Left ventricle myocardium inferior (tissue), 1 donor: ENCODE measurements at places on chromosomes 1 and 21. TPM values are rescaled to one million over a fixed set of nuclear protein-coding genes. Genes with fewer than 3 reads are reported as not detected.
A peak's percentile ranks its signal among the peaks of the same experiment; 100 is the strongest.

DNA sequence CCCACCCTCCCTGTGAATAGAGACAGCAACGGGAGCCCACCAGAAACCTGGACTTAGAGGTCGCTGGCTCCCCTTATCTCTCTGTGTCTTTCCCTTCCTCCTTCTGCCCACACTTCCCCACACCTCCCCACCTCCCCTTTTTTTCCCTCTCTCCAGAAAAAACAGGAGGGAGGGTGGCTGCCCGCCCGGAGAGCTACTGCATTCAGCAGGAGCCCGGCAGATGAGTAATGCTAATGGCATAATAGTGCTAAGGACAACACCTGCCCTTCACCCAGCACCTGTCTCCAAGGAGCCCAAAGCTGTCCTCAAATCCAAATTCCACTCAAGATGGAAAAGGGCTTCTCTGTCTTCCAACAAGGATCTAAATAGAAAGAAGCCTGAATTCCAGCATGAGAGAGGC lies 11.4 kb upstream of the PRELP start:
- H3K4me3 ChIP-seq = no peak overlapping the region
- no peak for DNase-seq
- H3K27me3 ChIP-seq = no peaks in the 10 kb centered on the region
- H3K36me3 ChIP-seq = no peaks in the 10 kb centered on the region
- peak overlapping the region; percentile 70 for H3K27ac ChIP-seq

GRCh38 chr21:14074177-14074576 lies 136.6 kb downstream of the LIPI start:
- no peak overlapping the region for H3K4me3 ChIP-seq
- H3K27ac ChIP-seq = no peak overlapping the region
- no peaks in the 10 kb centered on the region for H3K4me1 ChIP-seq
- H3K27me3 ChIP-seq = no peaks in the 10 kb centered on the region

The LRRC52 gene
- 1.8 TPM for total RNA-seq

GRCh38 chr1:37469386-37469785 lies 5.0 kb upstream of the ZC3H12A start:
- no peak for DNase-seq
- H3K4me1 ChIP-seq = peaks cover 38% of the 10 kb centered on the region
- no peaks in the 10 kb centered on the region for H3K27me3 ChIP-seq

DNA sequence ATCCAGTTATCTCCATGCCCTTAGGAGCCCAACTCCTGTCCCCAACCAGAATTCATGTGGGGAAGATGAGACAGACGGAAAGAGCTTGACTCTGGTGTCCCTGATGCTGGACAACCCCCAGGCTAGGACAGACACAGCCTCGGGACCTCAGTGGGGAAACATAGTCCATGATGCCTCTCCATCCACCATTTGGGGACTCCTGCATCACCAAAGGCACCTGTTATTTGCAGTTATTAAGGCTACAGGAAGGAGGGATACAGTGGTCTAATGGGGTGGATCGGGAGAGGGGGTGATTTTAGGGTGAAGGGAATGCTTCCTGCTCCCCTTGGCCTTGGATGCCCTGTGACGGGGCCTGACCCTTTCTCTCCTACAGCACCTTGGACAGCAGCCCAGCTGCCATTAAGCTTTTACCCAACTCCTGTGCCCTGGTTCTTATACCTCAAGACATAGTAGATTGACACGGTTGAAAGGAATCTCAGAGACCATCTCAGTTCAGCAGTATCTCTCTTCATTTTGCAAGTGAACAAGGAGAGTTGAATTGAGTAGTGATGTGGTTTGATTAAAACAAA lies 111.6 kb downstream of the MATN1 start:
- H3K27me3 ChIP-seq = peaks cover 59% of the 10 kb centered on the region
- H3K4me1 ChIP-seq = no peaks in the 10 kb centered on the region
- no peaks in the 10 kb centered on the region for H3K36me3 ChIP-seq
- H3K4me3 ChIP-seq = no peak overlapping the region
- no peak overlapping the region for H3K27ac ChIP-seq

- no peak for DNase-seq
- peaks cover 94% of the 10 kb centered on the region for H3K27me3 ChIP-seq
- H3K4me1 ChIP-seq = no peaks in the 10 kb centered on the region
- H3K27ac ChIP-seq = no peak overlapping the region
- H3K4me3 ChIP-seq = no peak overlapping the region
- no peaks in the 10 kb centered on the region for H3K36me3 ChIP-seq
These were observed 58.7 kb upstream of the LRRN2 start for GRCh38 chr1:204744107-204744779.

- no peaks in the 10 kb centered on the region for H3K36me3 ChIP-seq
- H3K4me3 ChIP-seq = no peak overlapping the region
- DNase-seq = no peak
- peaks cover 12% of the 10 kb centered on the region for H3K4me1 ChIP-seq
These were observed 56.0 kb downstream of the TBCE start for GRCh38 chr1:235423214-235423652.

The DENND2D gene
- 1.8 TPM for total RNA-seq

- H3K36me3 ChIP-seq = no peaks in the 10 kb centered on the region
- H3K27ac ChIP-seq = no peak overlapping the region
- no peak overlapping the region for H3K4me3 ChIP-seq
- H3K27me3 ChIP-seq = peaks cover 17% of the 10 kb centered on the region
These were observed 97.9 kb downstream of the KCND3 start for GRCh38 chr1:111891566-111891965.

The KRTAP21-2 gene
- total RNA-seq = not detected

The CDC14A gene
- total RNA-seq = 2.4 TPM

The USP24 gene
- 39.5 TPM for total RNA-seq

- peaks cover 16% of the 10 kb centered on the region for H3K4me1 ChIP-seq
- no peak for DNase-seq
- H3K27ac ChIP-seq = no peak overlapping the region
- H3K27me3 ChIP-seq = no peaks in the 10 kb centered on the region
- no peak overlapping the region for H3K4me3 ChIP-seq
These were observed 13.8 kb upstream of the CNN3 start for GRCh38 chr1:94940738-94941137.

DNA sequence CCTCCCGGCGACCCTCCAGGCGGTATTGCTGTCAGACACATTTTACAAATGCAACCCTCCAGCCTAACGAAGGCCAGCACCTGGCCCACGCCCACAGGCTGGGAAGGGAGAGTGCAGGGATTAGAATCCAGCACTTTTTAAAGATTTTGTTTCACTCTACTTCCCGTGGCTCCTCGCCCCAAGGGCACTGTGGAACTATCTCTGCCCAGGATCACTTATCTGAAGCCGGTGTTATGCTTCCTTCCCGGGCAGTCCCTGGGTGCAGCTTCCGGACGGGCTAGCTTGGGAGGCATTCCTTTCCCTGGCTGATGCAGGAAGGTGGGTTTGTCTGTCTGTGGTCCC lies 35.8 kb downstream of the CCN1 start:
- no peak overlapping the region for H3K27ac ChIP-seq
- no peaks in the 10 kb centered on the region for H3K27me3 ChIP-seq
- no peak for DNase-seq
- peaks cover 11% of the 10 kb centered on the region for H3K36me3 ChIP-seq
- H3K4me1 ChIP-seq = peaks cover 19% of the 10 kb centered on the region
- peak overlapping the region; percentile 32 for H3K4me3 ChIP-seq

DNA sequence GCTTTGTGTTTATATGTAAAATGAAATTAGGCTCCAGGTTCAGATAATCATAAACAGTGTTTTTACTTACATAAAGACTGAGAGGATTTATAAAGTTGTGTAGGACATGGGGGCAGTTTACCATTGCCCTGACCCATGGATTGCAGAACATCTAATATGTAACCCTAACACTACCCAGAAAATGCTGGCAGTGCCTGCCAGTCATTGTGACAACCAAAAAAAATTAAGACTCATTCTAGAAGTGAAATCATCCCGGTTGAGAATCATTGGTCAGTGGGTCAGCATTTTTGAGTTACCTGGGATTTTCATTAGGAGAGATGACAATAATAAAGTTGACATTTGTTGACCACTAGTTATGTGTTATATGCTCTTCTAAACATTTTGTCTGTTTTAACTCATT lies 31.2 kb upstream of the THEM4 start:
- no peak for DNase-seq
- peak overlapping the region; percentile 91 for H3K27ac ChIP-seq
- no peaks in the 10 kb centered on the region for H3K27me3 ChIP-seq
- H3K36me3 ChIP-seq = no peaks in the 10 kb centered on the region

The CLCA4 gene
- total RNA-seq = 0.27 TPM

DNA sequence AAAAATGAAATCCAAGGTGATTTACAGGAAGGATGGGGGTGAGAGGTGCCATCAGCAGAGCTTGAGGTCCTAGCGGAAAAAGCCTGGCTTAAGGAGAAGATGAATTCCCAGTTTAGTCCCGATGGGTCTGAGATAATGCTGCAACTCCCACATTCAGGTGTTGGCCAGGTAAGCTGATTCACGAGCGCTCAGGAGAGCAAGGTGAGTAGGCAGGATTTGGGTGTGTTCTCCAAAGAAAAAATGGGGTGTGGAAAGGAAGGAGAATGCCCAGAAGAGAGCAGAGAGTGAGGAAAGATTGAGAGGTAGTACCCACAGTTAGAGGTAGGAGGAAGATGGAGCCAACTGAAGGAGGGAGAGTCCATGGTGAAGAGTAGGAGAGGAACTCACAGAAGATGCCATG lies 12.5 kb downstream of the RIMS3 start:
- H3K4me1 ChIP-seq = peaks cover 17% of the 10 kb centered on the region
- H3K4me3 ChIP-seq = no peak overlapping the region
- H3K27ac ChIP-seq = no peak overlapping the region
- no peaks in the 10 kb centered on the region for H3K36me3 ChIP-seq
- peaks cover 4% of the 10 kb centered on the region for H3K27me3 ChIP-seq
- no peak for DNase-seq

The GNAT2 gene
- not detected for total RNA-seq

DNA sequence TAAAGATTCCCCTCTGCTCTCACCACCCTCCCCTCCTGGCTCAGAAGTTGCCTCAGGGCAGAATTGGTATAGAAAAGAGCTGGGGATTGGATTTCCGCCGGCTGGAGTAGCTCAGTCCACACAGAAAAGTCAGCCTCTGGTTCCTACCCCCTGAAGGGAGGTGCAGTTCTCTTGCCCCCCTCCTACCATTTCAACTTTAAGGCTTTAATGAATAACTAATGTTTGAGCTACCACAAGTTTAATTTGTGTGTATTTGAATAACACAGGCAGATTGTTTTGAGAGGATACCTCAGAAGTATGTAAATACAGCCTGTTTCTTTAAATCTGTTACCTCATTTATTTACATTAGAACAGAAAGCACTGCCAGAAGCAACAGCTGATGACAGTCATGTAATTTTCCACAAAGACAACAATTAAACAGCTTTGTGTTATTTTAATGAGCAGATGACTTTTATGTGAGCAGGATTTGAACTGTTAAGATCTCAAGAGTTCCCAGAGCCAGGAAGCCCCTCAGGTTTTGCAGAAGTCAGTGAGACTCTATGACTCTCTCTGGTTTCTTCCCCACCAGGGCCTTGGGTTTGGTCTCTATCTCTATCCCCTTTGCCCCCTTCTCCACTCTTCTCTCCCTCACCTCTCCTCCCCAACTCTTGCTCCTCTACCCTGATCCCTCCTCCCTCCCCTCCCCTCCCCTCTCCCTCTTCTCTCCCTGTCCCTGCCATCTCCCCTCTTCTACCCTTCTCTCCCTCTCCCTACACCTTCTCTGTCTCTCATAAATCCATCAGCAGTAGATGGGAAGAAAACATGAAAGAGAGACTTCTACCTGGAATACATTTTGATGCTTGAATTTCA lies 26.3 kb downstream of the DUSP10 start:
- H3K4me1 ChIP-seq = peaks cover 33% of the 10 kb centered on the region
- H3K27me3 ChIP-seq = no peaks in the 10 kb centered on the region
- no peak overlapping the region for H3K4me3 ChIP-seq
- no peaks in the 10 kb centered on the region for H3K36me3 ChIP-seq
- DNase-seq = no peak

- H3K36me3 ChIP-seq = no peaks in the 10 kb centered on the region
- no peak overlapping the region for H3K4me3 ChIP-seq
- H3K4me1 ChIP-seq = no peaks in the 10 kb centered on the region
- H3K27me3 ChIP-seq = no peaks in the 10 kb centered on the region
- no peak overlapping the region for H3K27ac ChIP-seq
These were observed 83.3 kb downstream of the OLFML3 start for GRCh38 chr1:114062477-114063099.

DNA sequence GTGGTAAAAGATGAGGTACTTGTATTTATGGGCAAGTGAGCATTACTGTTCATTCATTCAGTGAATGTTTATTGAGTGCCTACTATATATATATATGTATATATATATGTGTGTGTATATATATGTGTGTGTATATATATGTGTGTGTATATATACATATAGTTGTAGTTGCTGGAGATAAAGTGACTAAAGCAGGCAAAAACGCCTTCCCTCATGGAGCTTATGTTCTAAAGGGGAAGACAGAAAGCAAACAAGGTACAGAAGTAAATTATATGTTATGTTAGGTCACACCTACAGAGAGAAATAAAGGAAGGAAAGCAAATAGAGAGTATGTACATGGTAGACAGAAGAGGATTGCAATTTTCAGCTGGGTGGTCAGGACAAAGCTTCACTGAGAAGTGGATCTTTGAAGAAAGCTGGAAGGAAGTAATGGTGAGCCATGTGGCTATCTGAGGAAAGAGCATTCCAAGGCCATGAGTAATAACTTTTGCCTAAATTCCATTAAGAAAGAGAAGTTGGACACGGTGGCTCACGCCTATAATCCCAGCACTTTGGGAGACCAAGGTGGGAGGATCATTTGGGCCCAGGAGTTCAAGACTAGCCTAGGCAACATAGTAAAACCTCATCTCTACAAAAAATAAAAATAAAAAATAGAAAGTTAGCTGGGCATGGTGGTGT lies 33.5 kb upstream of the KLF17 start:
- H3K4me1 ChIP-seq = peaks cover 10% of the 10 kb centered on the region
- peaks cover 38% of the 10 kb centered on the region for H3K27me3 ChIP-seq
- H3K36me3 ChIP-seq = no peaks in the 10 kb centered on the region
- no peak for DNase-seq

The ZNF695 gene
- total RNA-seq = not detected

The UBE2U gene
- total RNA-seq = 0.85 TPM

DNA sequence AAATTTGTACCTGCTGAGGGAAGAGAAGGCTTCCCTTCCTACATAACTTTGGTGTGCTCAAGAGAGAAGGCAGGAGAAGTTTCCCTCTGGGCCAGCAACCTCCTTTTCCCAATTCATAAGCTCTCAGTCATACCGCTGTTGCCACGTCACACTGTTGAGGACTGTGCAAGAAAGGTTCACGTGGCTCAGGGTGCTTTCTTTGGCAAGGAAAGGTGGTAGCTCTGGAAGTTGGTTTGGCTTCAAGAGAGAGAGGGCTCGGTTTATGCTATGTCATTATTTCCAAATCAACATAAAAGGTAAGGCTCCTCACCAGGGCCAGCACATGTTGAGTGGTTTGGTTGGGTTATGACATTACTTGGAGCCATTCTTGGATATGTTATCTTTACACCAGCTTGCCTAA lies 77.3 kb downstream of the TNFSF18 start:
- H3K27ac ChIP-seq = no peak overlapping the region
- no peak for DNase-seq
- no peaks in the 10 kb centered on the region for H3K27me3 ChIP-seq
- H3K36me3 ChIP-seq = no peaks in the 10 kb centered on the region
- H3K4me3 ChIP-seq = no peak overlapping the region

GRCh38 chr1:179950651-179951050 lies 4.0 kb upstream of the CEP350 start:
- no peak for DNase-seq
- H3K27me3 ChIP-seq = no peaks in the 10 kb centered on the region
- H3K4me3 ChIP-seq = no peak overlapping the region
- peaks cover 22% of the 10 kb centered on the region for H3K4me1 ChIP-seq
- H3K36me3 ChIP-seq = no peaks in the 10 kb centered on the region

The HP1BP3 gene
- total RNA-seq = 118 TPM

The CAPN2 gene
- 65.3 TPM for total RNA-seq

The ESPN gene
- total RNA-seq = 0.41 TPM
